ENCODE measurements at places on chromosomes 1 and 21. TPM values are rescaled to one million over a fixed set of nuclear protein-coding genes. Genes with fewer than 3 reads are reported as not detected.

The CHD5 gene
- 0.83 TPM for total RNA-seq

GRCh38 chr21:24259241-24259640 lies 1348.0 kb downstream of the MRPL39 start:
- DNase-seq, result no peak

DNA sequence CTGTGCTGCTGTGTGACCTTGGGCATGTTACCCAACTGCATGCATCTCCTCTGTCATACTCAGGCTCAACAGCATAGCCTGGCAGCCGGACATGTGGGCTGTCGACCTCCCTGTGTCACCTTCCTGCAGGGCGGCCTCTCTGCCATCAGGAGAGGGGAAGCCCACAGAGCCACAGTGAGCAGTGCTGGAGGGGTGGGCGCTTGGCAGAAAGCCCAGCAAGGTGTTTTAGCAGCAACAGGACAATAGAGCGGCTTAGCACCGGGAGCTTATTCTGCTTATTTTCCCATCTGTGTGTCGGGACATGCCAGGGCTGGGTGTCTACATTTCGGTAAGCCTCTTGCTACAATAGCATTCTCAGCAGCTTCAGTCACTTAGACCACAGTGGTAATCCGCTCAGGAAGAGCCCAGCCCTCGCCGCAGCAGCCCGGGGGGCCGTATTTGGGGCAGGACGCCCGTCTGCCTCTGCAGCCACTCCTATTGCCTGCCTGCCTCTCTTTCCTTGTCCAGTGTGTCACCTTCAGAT lies 22.8 kb upstream of the CDK18 start:
- no peak for DNase-seq

- DNase-seq, result no peak
Observed at GRCh38 chr1:171858696-171859095, 17.4 kb downstream of the DNM3 start.

DNA sequence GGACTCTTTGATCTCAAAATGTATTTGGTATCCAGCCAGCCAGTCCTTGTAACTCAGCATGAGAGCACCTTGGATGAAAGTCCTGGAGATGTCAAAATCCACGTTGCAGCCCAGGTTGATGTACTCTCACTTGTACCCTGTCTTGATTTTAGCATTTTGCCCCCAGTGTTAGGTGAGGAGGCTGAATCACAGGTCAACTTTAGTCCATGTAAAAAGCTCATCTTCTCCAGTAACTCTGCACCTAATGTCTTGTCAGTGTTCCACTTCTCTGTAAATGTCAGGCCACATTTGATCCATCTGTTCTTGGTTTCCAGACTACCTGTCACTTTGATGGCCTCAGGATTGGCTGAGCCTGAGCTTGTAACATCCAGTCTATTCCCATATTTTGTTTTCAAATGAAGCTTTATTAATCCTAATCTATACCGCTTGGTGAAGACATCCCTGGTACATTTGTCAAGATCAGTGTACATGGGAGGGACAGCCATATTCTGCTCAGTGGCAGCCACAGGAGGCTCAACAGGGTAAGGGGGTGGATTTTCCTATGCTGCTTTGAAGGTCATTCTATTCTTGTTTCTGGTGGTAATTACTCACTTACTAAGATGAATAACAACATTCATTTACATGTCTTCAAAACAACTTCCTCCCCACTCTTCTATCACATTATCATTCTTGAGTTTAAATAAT lies 24.1 kb upstream of the FCRL3 start:
- no peak for DNase-seq

GRCh38 chr1:76433526-76433925 lies 359.0 kb downstream of the ST6GALNAC3 start:
- DNase-seq, result no peak

DNA sequence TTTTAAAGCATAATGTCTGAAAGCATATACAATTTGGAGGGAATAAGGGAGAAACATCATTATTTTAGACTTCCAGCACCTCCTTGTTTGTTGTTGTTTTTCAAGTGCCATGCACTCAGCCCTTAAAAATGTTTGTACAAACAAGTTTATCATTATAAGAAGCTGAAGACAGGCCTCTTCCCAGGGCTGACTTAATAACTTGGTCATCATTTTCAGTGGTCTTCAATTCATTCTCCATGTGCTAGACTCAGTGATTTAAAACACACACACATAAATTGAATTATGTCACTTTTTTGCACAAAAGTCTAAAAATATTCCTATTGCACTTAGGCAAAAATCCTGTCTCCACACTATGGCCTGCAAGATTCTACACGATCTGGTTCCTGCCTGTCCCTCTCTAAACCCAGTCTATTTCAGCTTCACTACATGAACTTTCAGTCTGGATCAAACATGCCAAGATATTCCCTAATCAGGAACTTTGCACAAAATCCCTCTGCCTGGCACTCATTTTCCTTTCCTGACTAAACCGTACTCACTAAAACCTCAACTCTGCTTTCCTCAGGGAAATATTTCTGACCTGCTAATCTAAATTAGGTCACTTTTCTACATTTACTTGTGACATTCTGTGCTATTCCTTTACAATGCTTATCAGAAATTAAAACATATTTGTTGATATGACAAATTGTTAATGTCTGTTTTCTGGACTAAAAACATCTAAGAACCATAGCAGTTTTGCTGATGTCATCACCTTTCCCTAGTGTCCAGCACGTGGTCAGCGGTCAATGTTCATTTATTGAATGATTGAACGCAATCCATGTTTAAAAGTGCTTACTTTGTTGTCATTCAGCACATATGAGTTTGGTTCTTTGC lies 14.8 kb upstream of the GBP5 start:
- no peak for DNase-seq

All from ureter (tissue), 1 donor.